ENCODE measurements at places on chromosomes 3 and 15.

GRCh38 chr3:173618703-173619102, 221.2 kb downstream of the NLGN1 start:
- no peak for DNase-seq

DNA sequence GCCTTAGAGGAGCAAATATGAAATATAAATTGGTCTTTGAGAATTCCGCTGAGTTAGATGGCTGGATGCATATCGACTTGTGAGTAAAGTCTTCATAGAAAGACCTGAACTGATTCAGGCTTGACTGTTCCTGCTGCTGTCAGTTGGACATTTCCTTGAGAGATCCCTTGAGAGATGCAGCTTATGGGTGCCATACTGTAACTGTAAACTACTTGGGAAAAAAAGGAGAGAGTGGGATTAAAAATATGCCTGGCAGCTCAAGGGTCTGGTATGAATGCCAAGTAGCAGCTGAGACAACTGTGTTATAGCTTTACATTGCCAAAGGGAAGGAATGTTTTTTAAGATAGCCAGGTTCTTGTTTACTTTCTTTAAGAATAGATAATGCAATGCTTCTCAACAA, 926.6 kb downstream of the EPHA3 start:
- DNase-seq: no peak

- DNase-seq: no peak
Observed at GRCh38 chr3:168341192-168341815, 245.6 kb upstream of the GOLIM4 start.

GRCh38 chr3:25781758-25782594, 1.3 kb downstream of the NGLY1 start:
- no peak for DNase-seq

GRCh38 chr15:60212536-60212935, 185.2 kb downstream of the ANXA2 start:
- DNase-seq: no peak

GRCh38 chr3:30256474-30256873, 349.9 kb upstream of the TGFBR2 start:
- DNase-seq: no peak

- no peak for DNase-seq
Observed at GRCh38 chr15:52172869-52173268, 18.3 kb downstream of the GNB5 start.

DNA sequence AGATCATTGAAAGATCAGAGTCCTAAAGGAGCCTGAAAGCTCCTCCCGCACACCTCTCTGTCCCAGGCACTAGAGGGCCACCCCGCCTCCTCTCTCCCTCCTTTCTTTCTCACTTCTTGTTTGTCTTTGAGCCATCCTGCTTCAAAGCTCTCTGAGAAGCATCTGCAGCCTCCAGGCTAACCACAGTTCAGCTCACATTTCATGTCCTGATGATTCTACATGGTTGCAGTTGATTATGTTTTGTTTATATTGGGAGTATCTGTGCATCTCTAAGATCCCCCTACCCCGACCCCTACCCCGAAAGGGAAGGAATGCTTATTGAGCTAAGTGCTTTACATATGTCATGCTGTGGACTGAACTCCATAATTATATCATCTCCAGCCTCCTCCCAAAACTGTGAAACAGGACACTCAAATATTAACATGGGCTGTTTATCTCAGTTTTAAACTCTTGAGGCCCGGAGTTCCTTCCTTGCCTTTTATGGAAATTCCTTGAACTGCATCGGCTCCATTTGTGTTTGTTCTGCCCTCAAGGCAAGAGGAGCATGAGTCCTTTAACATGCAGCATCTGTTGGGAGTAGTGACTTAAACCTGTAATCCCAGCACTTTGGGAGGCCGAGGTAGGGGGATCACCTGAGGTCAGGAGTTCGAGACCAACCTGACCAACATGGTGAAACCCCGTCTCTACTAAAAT, 30.9 kb downstream of the MGLL start:
- no peak for DNase-seq

DNA sequence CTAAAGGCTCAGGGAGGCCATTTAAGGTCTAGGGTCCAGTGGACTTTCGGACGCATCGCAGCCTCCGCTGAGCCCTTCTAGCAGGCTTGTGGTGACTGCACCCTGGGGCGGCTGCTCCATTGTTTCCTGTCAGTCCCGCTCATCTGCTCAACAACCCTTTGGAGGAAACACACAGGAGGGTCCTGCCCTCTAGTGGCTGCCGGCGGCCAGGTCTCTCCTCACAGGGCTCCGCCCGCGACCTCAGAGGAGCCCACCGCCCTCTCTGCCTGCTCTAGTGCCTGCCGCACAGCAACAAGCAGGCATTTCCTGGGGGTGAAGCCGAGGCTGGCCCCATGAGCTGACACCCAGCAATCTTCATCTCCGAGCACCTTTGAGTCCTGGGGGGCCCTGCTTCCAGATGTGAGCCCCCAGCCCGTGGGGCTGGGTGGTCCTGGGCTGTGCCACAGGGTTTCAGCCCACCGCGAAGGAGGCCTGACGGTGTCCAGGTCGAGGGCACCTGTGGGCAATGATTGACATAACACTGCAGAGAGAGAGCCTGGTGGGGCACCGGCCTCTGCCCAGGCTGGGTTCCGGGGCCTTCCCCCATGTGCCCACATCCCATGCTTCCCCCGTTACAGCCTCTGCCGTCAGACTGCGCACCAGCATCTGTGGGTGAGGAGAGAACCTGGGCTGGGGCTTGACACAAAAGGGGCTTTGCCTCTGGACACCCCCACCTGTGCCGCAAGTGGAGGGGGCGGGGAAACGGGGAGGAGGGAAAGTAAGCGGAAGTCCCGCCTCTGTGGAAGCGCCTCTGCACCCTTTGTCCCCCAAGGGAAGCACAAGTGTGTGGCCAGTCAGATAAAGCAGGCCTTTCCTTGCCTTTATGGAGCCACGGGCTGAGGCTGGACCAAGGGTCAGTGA, 27.0 kb upstream of the SFMBT1 start:
- DNase-seq: peak; percentile 81

DNA sequence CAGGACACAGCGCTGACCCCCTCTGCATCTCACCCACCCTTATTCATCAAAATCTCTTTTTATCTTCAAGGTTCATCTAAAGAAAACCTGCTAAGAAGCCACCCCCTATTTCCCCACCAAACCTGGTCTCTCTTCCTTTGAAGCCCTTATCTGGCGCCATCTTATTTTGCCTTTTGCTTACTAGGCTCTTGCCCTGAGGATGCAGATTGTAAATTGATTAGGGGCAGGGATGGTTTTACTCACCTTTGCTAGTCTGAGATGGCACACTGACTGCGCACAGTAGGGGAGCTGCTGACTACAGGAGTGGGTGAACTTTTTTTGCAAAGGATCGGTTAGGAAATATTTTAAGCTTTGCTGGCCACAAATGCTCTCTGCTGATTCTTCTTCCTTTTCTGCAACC, 78.9 kb upstream of the BHLHE40 start:
- no peak for DNase-seq

DNA sequence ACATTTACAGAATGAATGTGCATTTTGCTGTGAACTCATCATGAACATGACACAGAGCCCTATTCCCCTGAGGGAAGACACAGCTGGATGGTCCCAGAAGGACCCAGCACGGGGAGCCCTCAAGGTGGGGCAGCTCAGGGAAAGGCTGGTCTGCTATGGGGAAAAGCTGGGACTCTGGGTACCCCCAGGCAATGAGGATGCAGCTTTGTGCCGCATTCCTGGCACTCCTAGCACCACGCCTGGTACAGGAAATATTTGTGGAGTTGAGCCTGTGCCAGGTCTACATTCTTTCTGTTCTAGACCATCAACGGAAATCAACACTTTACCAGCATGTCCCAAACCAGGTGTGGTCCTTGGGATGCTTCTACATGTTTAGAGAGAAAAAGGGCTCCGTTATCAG, 74.0 kb downstream of the SRGAP3 start:
- no peak for DNase-seq

DNA sequence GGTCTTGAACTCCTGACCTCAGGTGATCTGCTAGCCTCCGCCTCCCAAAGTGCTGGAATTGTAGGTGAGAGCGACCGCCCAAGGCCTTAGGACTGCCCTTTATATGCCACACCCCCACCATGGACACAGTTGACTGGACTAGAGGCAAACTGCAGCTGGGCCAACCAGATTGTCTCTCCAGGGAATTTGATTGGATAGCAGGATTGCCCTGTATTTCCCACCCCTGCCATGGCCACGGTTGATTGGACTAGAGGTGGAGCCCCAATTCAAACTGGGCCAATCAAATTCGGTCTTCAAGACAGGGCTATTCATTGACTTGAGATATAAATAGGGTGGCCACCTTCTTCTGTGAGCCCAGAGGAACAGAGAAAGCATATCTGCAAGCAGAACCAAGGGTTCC, 6.9 kb upstream of the CLPX start:
- DNase-seq: no peak

- no peak for DNase-seq
Observed at GRCh38 chr15:89078851-89079810, 9.1 kb upstream of the ABHD2 start.

DNA sequence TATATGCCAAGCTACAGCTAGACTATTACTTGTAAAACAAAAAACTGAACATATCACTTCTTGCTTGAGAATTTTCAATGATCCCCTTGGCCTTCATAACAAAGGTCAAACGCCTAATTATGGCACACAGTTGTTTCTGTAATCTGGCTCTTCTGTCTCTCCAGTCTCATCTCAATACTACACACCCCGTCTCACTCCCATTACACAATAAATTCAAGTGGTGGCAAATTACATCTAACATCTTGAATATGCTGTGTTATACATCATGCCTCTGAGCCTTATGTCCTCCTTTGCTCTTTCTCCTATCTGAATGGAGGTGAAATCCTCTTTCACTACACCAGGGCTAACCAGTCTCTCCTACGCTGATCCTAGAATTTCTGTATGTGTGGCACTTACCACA, 140.4 kb downstream of the TBL1XR1 start:
- DNase-seq: no peak

- no peak for DNase-seq
Observed at GRCh38 chr15:75114327-75114726, 87.4 kb upstream of the C15orf39 start.

GRCh38 chr3:150116196-150116595, 145.5 kb upstream of the PFN2 start:
- no peak for DNase-seq

GRCh38 chr15:40936709-40937666, 7.8 kb downstream of the DLL4 start:
- DNase-seq: no peak

DNA sequence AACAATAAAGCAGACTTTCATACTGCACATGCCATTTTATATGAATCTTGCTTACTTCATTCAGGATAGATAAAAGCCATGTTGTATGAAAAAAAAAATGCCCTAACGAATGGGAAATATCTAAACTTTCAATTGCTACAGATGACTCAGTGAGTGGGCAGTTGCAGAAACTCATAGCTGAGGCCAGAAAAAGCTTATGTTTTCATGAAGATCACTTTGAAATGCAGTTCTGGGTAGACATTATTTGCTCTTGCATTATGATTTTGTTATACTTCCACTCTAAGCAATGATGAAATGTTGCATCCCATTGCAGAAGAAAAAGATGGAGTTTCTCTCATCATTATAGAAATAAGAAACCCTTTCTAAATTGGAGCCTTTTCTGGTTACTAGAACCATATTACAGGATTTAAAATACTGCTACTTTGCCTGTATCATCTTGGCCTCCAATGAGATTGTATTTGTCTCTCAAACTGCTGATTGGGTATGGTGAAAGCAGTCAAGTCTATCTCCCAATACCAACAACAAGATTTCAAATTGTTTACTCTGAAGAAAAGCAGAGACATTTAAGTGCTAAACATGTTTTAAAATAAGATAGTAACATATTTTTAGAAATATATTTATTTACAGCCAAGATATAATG, 17.0 kb downstream of the PEAK1 start:
- no peak for DNase-seq

- DNase-seq: no peak
Observed at GRCh38 chr3:16929311-16929710, 44.6 kb downstream of the PLCL2 start.

- DNase-seq: no peak
Observed at GRCh38 chr3:42780892-42781700, 8.0 kb upstream of the CCDC13 start.

DNA sequence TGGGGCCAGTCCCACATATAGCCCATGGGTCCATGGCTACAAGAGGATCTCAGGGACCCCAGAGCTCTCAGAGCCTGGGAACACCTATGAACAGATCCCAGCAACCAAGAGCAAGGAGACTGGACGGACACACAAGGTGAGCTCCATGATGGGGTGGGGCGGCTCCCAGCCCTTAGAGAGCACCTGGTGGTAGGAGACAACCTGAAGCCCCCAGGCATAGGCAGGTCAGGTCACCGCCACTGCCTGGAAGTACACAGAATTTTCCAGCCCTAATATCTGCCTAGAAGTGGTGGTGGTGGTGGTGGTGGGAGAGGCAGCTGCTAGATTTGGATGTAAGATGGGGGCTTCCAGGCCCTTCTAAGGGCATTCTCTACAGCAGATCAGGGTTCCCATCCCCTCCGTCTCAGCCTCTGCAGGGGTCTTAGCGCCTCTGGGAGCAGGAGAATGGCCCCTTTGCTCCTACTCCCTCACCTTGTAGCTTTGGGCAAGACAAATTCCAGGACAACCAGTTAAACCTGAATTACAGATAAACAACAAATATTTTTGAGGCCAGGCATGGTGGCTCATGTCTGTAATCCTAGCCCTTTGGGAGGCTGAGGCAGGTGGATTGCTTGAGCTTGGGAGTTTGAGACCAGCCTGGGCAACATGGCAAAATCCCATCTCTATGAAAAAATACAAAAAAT, 9.2 kb downstream of the SH2D7 start:
- DNase-seq: no peak

DNA sequence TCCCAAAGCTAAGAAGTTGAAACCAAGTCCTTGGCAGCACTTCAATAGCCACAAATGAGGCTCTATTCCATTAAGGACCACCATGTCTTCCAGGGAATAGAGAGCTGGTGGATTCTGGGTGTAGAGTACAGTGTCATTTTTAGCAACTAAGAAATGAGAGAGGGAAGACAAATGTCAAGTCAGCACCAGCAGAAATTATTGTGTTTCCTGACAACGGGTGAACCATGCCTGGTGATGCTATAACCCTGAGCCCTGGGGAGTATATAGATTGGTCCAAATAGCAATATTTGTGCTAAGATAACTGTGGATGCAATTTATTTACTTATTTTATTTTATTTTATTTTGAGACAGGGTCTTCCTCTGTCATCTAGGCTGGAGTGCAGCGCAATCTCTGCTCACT, 305.6 kb upstream of the WNT5A start:
- DNase-seq: no peak

DNA sequence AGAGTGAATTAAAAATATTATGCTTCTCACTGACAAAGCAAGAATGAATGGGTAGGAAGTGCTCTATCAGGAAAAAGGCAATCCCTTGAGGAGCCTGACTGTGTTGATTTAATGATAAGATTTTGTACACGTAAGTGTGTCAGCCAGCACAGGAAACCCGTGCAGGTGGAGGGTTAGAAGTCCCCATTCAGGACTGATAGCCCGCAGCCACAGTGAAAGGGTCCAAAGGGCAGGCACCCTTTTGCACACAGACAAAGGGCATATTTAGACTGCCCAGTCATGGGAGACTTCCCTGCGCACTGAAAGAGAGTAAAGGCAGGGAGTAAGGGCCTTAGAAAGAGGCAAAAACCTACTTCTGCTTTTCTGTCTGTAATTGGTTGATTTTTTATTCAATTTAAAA, 26.4 kb upstream of the SKIL start:
- no peak for DNase-seq
